ENCODE measurements at places on chromosomes 12 and 14. TPM values are rescaled to one million over a fixed set of nuclear protein-coding genes. Genes with fewer than 3 reads are reported as not detected.

The TMEM132C gene
- 10.6 TPM for total RNA-seq

- DNase-seq, result no peak
These were observed 12.4 kb downstream of the KTN1 start for GRCh38 chr14:55592436-55592835.

The KCNMB4 gene
- total RNA-seq, result 6.1 TPM

The CISTR gene
- not detected for total RNA-seq

GRCh38 chr12:18439541-18439940, 178.2 kb downstream of the PIK3C2G start:
- DNase-seq, result no peak

GRCh38 chr14:24321212-24321975, 10.1 kb downstream of the LTB4R start:
- DNase-seq, result no peak
